ENCODE measurements at places on chromosomes 4 and X.

DNA sequence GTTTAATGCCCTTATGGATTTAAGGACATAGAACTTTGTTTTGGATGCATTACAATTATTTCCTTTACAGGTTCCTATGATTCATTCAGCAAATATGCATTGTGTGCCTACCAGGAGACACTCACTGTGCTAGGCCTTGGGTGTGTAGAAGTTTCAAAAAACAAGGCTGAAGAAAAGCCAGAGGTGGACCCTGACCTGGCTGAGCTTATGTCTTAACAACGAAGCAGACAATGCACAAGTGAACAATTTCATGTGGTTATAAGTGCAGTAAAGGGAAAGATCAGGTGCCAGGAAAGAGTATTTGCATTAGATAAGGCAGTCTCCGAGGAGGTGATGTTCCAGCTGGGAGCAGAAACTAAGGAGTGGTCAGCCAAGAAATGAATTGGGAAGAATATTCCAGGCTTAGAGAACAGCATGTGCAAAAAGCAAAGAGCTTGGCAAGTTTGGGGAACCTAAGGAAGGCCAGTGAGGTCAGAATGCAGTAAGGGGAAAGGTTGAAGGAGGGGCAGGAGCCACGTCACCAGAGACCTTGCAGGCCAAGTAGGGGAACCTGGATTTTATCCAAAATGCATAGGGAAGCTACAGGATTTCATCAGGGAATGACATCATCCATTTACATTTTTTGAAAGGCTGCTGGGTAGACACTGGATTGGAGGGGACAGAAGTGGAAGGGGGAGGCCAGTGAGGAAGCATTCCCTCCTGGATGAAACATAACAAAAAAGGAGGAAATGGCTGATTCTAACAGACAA is 193.6 kb downstream of the SOWAHB start:
- peak; percentile 67 for DNase-seq

- DNase-seq, result no peak
Measured at GRCh38 chr4:108644237-108644636, 6.2 kb upstream of the OSTC start.

DNA sequence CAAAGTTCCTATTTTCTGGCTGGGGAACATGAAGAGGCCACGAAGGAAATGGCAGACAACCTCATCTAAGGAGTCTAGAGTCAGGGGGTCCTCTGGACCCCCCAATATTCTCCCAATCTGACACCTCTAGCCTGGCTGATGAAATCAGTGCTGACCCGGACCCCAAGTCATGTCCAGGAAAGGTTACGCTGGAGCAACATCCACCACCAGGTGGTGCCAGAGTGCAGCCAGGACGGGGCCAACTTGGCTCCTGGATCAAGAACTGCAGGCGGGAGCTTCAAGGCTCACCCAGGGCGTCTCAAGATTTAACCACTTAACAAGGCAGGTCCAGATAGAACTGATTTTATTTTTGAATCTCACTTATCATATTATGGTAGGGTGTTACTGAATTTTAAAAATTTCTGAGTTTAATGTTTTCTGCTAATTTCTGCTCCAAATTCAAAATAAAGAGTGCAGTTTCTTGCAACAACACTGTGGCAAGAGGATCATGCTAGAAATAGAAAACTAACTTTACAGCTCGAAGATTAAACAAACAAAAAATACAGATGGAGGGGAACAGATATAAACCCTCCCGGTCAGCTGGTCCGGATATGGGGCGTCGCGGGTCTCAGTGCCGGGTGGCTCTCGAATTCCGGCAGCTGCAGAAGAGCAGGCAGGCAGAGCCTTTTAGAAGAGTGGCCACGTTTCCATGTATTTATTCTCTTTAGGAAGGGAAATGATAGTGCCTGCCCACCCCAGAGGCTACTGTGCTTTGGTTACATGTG is 135.5 kb downstream of the AFAP1 start:
- DNase-seq, result peak; percentile 75

- DNase-seq, result no peak
Measured at GRCh38 chr4:67131224-67131623, 414.1 kb downstream of the CENPC start.

DNA sequence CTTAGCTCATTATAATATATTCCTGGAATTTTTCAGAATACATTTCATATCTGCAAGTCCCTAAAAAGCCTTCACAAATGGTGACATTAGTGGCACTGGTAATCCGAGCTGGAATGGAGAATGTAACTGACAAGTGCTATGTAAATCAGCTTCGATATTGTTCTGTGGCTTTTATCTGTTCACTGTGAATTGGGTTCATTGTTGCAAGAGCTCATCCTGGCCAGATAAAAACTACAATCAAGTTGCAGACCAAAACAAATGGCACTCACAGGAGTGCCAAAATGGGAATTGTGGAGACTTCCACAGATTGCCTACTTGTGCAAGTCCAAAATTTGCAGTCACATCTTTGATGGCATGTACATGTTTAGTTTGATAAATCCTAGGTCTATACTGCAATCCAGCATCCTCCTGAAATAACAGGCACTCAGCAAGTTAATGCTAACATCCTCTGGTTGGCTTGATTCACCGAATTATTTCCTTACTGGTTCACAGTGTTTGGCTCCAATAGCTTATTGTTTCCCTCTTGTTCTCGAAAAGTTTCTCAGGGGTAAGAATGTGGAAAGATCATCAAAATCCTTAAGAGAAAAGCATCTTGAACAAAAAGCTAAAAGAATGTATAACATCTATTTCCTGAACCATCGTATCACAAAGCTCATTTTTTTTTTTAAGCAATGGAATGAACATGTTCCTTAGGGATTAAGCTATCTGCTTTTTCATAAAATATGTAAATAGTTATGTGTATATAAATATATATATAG is 904.9 kb downstream of the CENPC start:
- DNase-seq, result no peak

DNA sequence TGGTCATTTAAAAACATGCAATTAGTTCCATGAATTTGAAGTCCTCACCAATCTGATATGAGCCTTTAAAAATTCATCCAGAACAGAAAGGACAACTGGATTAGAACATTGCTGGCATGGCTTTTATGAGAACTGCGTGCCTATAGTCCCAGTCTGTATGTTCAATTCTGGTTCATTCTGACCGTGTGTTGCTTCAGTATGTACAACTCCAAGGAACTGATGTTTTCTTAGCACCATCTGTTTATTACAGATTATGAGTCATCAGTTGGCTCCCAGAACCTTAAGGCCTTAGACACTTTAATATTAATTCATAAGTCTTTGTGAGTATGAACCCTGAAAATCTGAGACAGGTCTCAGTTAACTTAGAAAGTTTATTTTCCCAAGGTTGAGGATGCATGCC is 115.0 kb downstream of the CEP44 start:
- peak; percentile 77 for DNase-seq

GRCh38 chrX:39308126-39308525 is 506.9 kb downstream of the MID1IP1 start:
- no peak for DNase-seq

DNA sequence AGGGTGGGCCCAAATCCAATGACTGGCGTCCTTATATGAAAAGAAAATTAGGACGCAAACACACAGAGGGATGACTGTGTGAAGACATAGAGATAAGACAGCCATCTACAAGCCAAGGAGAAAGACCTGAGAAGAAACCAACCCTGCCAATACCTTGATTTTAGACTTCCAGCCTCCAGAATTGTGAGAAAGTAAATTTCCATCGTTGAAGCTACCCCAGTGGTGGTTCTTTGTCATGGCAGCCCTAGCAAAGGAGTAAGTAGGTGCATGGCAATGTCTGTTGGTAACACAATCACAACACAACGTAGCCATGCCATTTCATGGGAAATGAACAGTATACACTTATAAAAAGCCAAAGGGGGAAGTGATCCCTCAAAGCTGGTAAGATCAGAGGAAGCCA is 25.3 kb downstream of the SMIM20 start:
- DNase-seq, result no peak

DNA sequence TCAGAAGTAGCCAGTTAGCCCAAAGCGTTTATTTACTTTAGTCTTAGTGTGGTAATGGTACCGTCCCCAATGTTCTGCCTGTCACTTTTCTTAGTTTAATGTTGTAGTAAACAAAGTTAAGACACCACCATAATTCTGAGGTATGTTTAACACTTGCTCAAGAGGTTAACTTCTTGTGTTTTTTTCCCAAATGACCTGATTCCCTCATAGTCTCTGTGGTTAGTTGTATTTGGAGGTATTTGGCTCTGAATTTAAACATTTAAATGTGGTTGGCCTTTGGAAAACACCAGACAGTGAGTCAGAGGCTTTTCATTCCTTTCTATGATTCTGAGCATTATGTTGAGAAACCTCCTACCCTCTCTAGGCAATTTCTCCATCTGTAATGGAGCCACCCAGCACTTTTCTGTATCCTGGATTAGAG is 47.9 kb downstream of the CXCL1 start:
- DNase-seq, result no peak

- no peak for DNase-seq
Measured at GRCh38 chr4:14329228-14329627, 673.1 kb upstream of the CPEB2 start.

- DNase-seq, result no peak
Measured at GRCh38 chrX:12702509-12703091, 88.6 kb upstream of the PRPS2 start.

GRCh38 chr4:123198706-123199105 is 197.9 kb upstream of the SPRY1 start:
- DNase-seq, result no peak

- DNase-seq, result no peak
Measured at GRCh38 chrX:2703991-2704369, 12.9 kb downstream of the CD99 start.

GRCh38 chrX:154013001-154013421 is 6.7 kb downstream of the IRAK1 start:
- DNase-seq, result no peak

DNA sequence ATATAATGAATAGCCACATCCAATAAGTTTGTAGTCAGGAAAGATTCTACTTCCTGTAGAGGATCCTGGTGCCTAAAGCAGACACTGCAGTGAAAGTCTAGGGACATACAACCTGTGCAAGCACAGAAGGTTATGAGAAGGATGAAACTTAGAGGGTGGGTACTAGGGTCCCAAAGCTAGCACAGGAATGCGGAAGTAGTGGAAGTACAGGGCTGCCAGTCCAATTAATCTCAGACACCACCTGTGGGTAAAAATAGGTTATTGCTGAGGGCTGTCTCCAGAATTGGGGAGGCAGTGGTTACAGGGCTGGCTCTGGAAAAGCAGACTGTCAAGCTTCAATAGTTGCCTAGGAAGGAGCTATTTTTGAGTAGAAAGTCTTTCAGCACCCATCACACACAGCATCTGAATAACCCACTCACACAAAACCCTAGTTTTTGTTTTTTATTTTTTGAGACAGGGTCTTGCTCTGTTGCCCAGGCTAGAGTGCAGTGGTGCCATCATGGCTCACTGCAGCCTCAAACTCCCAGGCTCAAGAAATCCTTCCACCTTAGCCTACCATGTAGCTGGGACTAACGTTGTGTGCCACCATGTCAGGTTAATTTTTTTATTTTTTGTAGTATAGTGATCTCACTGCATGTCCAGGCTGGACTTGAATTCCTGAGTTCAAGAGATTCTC is 50.8 kb upstream of the ELF2 start:
- no peak for DNase-seq

- no peak for DNase-seq
Measured at GRCh38 chr4:137299281-137299680, 233.0 kb downstream of the PCDH18 start.

DNA sequence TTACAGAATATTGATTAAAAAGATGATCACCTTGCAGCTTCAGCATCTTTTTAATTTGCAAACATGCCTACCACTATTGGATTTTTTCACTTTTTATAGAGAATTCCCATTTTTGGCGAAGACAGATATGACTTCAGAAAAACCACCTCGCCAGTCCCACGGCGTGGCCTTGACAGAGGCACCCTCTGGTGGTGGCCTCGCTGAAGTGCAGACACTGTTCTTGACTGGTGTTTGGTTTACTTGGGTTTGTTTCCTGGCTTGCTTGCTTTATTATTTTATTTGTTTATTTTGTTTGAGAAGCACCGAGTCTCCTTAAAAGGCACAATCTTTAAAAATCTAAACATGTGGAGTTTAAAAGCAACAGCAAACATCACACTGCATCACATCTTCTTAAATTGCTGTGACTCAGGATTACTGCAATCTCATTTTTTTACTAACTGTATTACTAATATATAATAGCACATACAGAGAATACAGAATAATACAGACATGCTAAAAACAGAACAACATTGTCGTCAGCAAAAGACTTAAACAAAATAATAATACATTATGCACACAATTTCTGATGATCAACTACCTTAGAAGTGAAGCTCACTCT is 13.1 kb upstream of the AMTN start:
- DNase-seq, result peak; percentile 10

Data from skin of body (tissue), 3 donors.